Karpas-422 (cell line): ENCODE measurements at places on chromosomes 11 and 22.
A peak's percentile ranks its signal among the peaks of the same experiment; 100 is the strongest.

GRCh38 chr22:39152024-39152510 is 413 bp downstream of the CBX7 start:
- no peak for DNase-seq

- no peak for DNase-seq
Observed at GRCh38 chr22:25071720-25072119, 119.2 kb downstream of the KIAA1671 start.

GRCh38 chr22:29704528-29705285 is 15.1 kb upstream of the CABP7 start:
- DNase-seq, result peak; percentile 63

GRCh38 chr22:45672564-45673481 is 1.2 kb downstream of the ATXN10 start:
- peak; percentile 65 for DNase-seq
